NCI-H345 (cell line): ENCODE measurements at places on chromosomes 2 and 18.
A peak's percentile ranks its signal among the peaks of the same experiment; 100 is the strongest.

DNA sequence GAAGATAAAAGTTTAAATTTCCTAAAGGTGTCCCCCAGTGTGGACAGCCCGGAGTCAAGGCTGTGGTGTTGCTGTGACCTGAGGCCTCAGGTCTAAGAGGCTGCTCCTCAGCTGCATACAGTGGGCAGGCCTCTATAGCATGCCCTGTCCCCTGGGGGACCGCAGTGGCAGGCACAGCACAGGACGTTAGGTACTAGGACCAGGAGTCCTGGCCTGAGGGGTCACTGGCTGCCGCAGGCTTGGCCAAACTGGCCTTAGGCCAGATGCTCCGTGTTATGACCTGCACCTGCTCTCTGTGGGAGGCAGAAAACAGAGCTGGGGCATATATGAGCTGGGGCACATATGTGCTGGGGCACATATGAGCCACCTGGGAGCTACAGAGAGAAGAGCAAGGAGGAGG lies 21.2 kb upstream of the MAL start:
- DNase-seq, result no peak

DNA sequence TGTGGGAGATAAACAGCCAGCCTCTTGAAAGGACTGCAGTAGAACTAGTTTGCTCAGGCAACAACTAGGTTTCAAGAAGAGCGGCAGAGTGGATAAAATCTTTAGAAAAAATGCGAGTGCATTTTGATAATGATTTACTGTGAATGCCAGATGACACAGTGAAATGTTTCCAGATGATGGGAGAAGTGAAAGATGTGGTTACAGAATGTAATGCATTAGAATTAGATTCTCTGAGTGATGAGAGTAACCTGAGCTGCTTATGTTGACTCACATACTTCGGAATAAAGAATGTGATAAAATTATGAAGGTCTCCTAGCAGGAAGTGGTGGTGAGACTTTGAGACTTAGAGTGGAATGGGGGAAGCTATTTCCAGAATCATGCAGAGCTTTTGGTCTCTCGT lies 184.3 kb downstream of the GULP1 start:
- DNase-seq, result no peak

- no peak for DNase-seq
Measured at GRCh38 chr18:63705401-63705800, 2.6 kb downstream of the SERPINB11 start.

- peak; percentile 55 for DNase-seq
Measured at GRCh38 chr2:164935118-164936101, 19.9 kb downstream of the SLC38A11 start.

GRCh38 chr2:109214651-109215371 lies 85.8 kb downstream of the SH3RF3 start:
- DNase-seq, result no peak

- DNase-seq, result peak; percentile 96
Measured at GRCh38 chr2:24832931-24833701, 39.9 kb downstream of the CENPO start.

- DNase-seq, result no peak
Measured at GRCh38 chr2:46885376-46885775, 30.2 kb downstream of the MCFD2 start.

- DNase-seq, result no peak
Measured at GRCh38 chr2:128274218-128274617, 44.5 kb downstream of the HS6ST1 start.
